Left hindlimb (tissue), 1 donor: ENCODE measurements at places on chromosomes 11 and 22.

DNA sequence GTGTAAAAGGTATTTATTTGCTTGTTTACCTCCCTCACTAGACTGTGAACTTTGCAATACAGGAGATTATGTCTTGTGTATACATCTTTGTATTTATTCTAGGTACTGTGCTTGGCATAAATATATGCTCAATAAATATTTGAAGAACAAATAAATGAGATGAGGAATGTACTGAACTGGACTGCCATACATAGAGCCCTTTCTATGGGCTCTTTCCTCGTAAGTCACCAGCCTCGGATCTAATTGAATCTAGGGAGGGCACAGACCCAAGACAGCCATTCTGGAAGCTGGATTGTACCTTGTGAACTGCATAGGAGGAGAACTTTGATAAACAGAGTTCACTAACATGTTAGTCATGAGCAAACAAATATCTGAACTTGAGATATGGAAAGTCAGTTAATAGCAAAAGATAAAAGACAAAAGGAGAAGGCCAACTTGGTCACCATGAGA, 503.9 kb downstream of the INSC start:
- no peak for DNase-seq

DNA sequence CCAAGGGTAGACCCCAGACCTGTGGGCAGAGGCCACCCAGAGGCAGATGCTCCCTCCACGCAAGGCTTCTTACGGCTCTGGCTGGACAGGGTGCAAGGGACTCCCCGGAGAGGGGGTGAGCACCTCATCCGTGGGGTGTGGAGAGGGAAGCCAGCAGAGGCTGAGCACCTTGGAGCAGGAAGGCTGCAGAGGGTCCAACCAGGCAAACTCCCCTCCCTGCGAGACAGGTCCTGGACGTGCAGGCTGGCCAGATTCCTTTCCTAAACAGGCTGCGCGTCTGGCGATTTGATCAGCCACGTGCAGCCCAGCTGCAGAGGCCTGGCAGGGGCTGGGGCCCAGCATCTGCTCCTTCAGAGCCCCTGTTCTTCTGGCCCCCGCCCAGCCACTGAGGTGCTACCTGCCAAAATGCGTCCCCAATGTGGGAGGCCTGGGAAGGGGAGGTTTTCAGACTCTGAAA, 49.3 kb downstream of the WNT11 start:
- peak; percentile 78 for DNase-seq

DNA sequence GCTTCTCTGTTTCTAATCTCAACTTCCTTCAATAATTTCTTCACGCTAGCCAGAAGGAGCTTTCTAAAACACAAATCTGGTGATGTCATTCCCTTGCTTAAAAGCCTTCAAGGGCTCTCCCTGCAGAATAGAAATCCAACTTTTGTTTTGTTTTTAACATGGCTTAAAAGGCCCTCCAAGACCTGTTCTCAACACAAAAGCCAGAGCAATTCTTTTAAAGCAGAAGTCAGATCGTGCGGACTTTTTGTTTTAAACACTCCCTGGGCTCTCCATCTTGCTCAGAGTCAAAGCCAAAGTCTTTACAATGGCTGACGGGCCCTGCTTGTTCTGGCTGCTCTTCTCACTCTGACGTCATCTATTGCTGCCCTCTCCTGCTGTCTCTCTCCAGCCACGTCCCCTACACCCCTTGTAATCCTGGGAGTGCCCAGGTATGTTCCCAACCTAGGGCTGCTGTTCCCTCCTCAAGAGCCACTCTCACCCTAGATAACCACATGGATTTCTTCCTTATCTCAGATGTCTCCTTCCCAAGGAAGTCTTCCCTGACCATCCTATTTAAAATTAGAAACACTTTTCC, 22.5 kb downstream of the TECTA start:
- DNase-seq, result no peak

DNA sequence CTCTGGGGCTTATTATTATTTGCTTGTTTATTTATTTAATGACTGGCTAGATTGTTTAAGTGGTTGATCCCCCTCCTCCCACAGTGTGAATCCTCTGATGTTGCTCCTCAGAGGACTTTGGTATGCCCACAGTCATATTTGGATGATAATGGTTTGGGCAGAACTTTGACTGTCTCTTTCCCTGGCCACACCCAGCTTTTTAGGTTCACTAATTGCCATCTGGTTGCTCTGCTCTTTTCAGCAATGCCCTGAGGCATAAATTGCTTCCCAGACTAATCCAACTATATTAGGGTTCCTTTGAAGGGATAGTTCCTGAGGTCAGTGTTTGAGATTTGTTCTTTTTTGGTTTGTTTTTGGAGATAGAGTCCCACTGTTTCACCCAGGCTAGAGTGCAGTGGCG, 99.3 kb upstream of the RRM1 start:
- DNase-seq, result no peak

GRCh38 chr11:131370090-131370751, at the start of gene NTM:
TSS of gene NTM (plus strand) at chr11:131370615.
- DNase-seq, result no peak

- DNase-seq, result no peak
These were observed 55.7 kb downstream of the ATM start for GRCh38 chr11:108278546-108278945.

- no peak for DNase-seq
These were observed 383.4 kb downstream of the TBC1D22A start for GRCh38 chr22:47145883-47146282.

DNA sequence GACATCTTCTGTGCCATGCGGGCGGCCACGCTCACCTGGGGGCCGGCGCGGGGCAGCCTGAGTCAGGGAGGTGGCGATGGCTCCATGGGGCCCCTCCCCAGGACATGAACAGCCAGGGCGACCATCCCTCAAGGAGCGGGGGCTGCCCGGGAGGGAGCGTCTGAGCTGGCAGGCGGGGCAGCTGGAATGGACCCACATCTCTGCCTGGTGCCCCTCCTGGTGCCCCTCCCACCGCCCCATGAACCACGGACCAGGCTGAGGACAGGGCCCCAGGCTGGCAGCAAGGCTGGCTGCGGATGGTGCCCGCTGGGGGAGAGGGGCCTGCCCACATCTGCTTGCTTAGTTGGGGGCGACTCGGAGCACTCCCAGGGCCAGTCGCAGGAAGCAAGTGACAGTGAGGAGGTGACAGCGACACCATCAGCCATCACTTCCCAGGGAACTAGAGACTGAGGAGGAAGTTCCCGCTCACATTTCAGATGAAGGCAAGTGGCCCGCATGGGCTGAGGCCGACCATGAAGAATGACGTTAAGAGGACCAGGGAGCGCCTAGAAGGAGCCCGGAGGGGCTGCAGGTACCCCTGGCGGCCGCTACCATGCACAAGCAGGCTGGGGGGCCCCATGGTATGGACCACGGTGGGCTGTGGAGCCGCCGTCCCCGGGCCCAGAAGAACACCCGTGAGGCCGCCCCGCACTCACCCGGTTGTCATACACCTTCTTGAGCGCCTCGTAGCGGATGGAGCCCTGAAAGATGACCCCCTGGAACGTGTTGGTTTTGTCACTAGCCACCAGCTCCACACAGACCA, 37.3 kb downstream of the KIAA0930 start:
- no peak for DNase-seq

DNA sequence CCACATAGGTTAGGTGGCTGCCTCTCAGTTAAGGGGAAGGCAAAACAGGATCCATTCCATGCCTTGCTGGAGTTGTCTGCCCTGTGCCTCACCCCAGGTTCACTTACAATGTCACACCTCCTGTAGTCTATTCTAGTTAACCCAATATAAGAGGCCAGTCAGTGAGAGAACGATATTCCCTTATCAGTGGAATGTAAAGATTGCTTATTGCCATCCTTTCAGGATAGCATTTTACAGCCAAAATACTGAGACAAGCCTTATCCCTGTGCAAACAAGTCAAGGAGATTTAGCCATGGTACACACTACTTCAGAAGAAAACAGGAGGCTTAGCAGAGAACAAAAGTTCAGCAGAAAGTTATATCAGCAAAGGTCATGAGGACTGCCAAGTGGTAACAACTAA, 5.5 kb downstream of the CYP2R1 start:
- DNase-seq, result no peak

DNA sequence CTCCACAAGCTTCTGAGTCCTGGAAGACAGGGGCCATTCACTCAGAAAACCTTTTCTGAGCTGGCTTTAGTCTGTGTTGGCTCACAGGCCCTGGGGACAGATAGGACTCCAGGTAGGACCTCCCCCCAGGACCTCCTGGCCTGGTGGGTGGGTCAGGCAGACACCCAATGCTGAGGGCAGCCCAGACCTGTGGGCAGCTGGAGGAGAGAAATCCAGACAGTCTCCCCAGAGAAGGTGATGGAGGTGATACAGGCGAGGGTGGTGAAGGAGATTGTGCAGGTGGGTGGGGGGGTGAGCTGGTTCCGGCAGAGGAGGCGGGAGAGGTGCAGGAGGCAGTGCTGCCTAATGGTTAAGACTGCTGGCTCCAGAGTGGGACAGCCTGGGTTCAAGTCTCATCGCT, 15.6 kb downstream of the LRRC32 start:
- no peak for DNase-seq

- DNase-seq, result no peak
These were observed 127.2 kb downstream of the MN1 start for GRCh38 chr22:27674261-27674923.

GRCh38 chr11:43327987-43328386, 16.2 kb downstream of the API5 start:
- DNase-seq, result no peak

DNA sequence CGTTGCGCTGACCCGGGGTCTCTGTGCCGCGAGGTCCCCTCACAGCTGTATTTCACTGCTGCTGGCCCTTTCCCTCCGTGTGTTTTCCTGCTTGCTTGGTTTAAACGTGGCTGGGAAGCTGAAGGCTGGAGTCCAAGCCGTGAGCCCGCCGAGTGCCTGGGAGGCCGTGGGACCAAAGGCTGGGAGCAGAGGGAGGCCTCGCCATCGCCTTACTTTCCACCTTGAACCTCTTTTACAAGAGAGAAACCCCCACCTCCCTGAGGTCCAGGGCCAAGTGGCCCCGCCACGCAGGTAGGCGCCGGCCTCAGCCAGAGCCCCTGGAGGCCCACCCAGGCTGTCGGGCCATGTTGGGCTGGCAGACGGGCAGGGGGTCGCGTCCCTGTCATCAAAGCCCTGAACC, 411.6 kb downstream of the TBC1D22A start:
- DNase-seq, result peak; percentile 15

DNA sequence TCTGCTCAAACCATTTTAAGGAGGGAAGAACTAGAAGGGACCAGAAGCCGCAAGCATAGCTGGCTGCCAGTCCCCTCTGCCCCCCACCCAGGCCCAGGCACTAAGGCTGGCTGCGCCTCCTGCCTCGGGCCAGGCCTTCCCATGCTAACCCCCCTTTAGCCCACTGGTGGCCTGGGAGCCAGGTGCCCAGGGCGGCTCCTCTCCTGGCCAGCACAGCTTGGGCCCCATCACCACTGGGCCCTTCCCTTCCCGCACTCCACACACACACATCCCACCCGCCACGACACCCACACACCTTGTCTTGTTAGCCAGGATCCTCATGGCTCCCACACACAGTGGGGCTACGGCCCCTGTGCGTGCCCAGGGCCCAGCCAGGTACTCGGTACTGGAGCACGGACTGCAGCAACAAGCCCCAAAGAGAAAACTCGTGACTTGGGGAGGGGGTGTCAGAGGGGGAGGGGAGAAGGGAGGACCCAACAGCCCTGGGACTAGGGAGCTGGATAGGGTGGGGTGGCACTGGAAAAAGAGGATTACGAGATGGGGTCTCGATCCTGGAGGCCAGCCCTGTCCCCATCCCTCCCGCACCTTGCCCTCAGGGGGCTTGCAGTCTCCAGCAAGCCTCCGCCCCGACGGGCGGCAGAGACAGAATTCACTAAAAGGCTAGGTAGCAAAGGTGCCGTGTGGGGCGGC, 16.0 kb downstream of the BCL9L start:
- DNase-seq, result no peak

- DNase-seq, result no peak
These were observed 8.3 kb upstream of the DLAT start for GRCh38 chr11:112016765-112017376.

DNA sequence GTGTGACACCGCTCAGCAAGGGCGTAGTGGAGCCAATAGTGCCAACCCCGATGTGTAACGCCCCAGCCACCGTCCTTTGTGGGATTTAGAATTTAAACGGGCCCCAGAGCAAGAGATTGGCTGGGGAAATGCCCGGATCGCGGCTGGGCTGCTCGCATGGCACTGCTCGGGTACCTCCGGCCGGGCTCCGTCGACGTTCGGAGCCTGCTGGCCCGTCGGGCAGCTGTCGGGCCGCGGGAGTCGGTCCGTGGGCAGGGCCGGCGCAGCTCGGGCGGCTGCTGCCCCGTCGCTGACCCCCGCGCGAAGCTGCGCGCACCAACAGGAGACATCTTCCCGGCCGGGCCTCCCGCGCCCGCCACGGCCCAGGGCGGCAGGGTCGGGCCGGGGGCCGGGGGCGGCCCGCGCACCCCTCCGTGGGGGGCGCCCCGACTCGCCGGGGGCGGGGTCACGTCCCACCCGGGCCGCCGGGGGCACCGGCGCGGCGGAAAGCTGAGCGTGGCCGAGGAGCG, 1.3 kb upstream of the KDM2A start:
- DNase-seq, result peak; percentile 63

- DNase-seq, result no peak
These were observed 12.9 kb downstream of the ROBO3 start for GRCh38 chr11:124877910-124878758.
